ENCODE measurements at places on chromosomes 4 and X. TPM values are rescaled to one million over a fixed set of nuclear protein-coding genes. Genes with fewer than 3 reads are reported as not detected.

UGT2B17 gene
- not detected for total RNA-seq

ADH6 gene
- not detected for total RNA-seq

UCP1 gene
- not detected for total RNA-seq

CLCN5 gene
- 4.4 TPM for total RNA-seq

MUC7 gene
- total RNA-seq = not detected

BCORL1 gene
- total RNA-seq = 2.5 TPM

ARMCX4 gene
- 3.1 TPM for total RNA-seq

Data from epithelial cell of alveolus of lung (primary cell).